ENCODE measurements at places on chromosomes 12 and 14. TPM values are rescaled to one million over a fixed set of nuclear protein-coding genes. Genes with fewer than 3 reads are reported as not detected.

- no peaks in the 10 kb centered on the region for H3K27me3 ChIP-seq
- H3K4me3 ChIP-seq = no peak overlapping the region
- no peak for DNase-seq
- H3K36me3 ChIP-seq = no peaks in the 10 kb centered on the region
- H3K4me1 ChIP-seq = no peaks in the 10 kb centered on the region
- H3K27ac ChIP-seq = no peak overlapping the region
Observed at GRCh38 chr12:84463741-84464495, 448.7 kb downstream of the SLC6A15 start.

DNA sequence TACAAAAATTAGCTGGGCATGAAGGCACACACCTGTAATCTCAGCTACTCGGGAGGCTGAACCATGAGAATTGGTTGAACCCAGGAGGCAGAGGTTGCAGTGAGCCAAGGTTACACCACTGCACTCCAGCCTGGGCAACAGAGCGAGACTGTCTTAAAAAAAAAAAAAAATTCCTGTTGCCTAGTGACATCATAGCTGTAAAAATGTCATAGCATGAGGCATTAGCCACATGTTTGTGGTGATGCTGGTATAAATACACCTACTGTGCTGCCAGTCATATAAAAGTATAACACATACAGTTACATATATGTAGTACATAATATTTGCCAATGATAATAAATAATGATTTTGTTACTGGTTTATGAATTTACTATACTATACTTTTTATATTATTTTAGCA lies 22.2 kb downstream of the SLC41A2 start:
- H3K4me1 ChIP-seq = no peaks in the 10 kb centered on the region
- H3K27ac ChIP-seq = no peak overlapping the region
- no peak for DNase-seq
- no peaks in the 10 kb centered on the region for H3K36me3 ChIP-seq
- no peak overlapping the region for H3K4me3 ChIP-seq

- H3K4me3 ChIP-seq = no peak overlapping the region
- H3K4me1 ChIP-seq = no peaks in the 10 kb centered on the region
- no peaks in the 10 kb centered on the region for H3K27me3 ChIP-seq
- DNase-seq = no peak
- no peak overlapping the region for H3K27ac ChIP-seq
- no peaks in the 10 kb centered on the region for H3K36me3 ChIP-seq
Observed at GRCh38 chr12:55847033-55847432, 4.3 kb upstream of the MMP19 start.

DNA sequence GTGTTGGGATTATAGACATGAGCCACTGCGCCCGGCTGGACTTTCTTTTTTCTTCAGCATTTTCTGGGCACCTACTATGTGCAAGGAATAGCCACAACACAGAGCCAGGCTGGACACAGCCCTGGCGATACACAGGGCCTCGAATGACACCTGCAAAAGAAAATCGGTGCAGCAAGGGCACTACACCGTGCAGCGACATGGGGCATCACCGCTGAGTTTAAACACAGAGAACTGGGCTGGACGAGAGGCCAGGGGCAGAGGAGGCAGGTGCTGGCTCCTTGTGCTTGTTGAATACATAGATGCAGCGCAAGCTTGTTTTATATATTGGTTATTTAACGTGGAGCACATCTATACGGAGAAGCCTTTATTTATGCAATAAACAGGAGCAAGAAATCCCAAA lies 92.4 kb downstream of the SETD3 start:
- H3K4me3 ChIP-seq = no peak overlapping the region
- no peak overlapping the region for H3K27ac ChIP-seq
- H3K4me1 ChIP-seq = peaks cover 7% of the 10 kb centered on the region
- H3K36me3 ChIP-seq = no peaks in the 10 kb centered on the region

- DNase-seq = no peak
- H3K27ac ChIP-seq = no peak overlapping the region
- no peaks in the 10 kb centered on the region for H3K36me3 ChIP-seq
- no peaks in the 10 kb centered on the region for H3K27me3 ChIP-seq
Observed at GRCh38 chr14:98348505-98348904, 923.5 kb downstream of the BCL11B start.

- H3K27ac ChIP-seq = no peak overlapping the region
- H3K27me3 ChIP-seq = no peaks in the 10 kb centered on the region
- no peak for DNase-seq
- no peaks in the 10 kb centered on the region for H3K4me1 ChIP-seq
- no peak overlapping the region for H3K4me3 ChIP-seq
Observed at GRCh38 chr12:78540606-78541336, 323.8 kb upstream of the SYT1 start.

DNA sequence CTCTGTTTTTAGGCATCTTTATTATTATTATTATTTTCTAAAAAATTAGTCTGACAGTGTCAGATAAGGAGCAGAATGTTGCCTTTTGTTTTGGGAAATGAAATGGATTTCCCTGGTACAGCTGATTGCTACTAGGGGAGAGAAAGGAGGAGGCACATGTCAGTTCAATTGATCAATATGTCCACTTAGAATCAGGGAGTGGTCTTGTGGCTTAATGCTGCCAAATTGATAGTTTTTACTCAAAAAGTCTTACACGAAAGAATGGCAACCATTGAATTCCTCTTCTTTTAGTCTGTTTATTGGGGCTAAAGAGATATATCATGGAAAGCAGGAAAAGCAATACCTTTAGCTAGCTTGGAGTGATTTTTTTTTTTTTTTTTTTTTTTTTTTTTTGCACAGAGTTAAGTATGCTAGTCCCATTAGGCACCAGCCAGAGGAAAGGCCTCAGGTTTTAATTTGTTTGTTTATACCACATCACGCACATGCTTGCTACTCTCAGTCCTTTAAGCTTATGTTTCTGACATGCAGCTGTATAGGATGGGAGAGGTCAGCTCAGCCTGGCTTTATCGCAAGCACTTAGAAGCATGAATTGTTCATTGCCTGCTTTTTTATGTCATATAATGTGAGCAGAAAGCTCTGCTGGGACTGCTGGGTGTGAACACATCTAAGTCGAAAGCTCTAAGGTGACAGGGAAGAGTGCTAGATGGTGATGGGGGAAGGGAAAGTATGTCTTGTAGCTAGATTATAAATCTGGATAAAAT lies 1.4 kb downstream of the AKAP6 start:
- H3K27ac ChIP-seq = no peak overlapping the region
- no peak overlapping the region for H3K4me3 ChIP-seq
- no peaks in the 10 kb centered on the region for H3K4me1 ChIP-seq
- no peaks in the 10 kb centered on the region for H3K36me3 ChIP-seq

DNA sequence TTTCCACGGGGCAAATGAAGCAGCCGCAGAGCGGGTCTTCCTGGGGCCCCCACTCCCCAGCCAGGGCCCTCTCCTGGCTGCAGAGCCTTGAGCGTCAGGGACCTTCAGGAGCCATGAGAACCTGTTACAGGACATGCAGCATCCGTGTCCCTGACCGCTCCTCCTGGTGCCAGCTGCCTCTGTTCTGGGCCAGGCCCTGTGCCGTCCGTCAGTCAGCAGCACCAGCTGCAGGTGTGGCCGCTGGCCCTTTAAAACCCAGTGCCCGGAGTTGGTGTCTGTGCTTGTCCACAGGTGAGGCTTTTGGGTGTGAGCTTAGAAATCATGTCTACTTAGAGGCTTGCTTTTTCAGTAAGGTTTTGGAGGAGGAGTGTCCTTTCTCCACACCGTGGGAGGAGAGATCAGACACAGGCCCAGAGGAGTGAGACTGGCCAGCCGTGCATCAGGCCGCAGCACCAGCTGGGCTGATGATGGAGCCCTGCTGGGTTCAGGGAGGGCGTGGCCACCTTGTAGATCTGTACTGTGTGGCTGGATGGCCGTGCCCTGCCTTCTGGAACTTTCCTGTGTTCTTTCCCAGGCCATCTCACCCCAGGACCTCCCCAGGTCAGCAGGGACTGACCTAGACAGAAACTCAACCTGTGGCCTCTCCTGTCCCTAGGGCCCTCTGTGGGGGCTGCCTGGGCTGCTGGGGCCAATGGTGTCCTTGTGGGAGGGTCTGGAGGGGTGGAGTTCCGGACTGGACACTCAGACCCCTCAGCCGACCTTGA lies 27.1 kb downstream of the AACS start:
- no peaks in the 10 kb centered on the region for H3K27me3 ChIP-seq
- no peak overlapping the region for H3K4me3 ChIP-seq
- no peak for DNase-seq

GRCh38 chr12:122076743-122077495 lies 1.6 kb upstream of the MLXIP start:
- H3K27me3 ChIP-seq = no peaks in the 10 kb centered on the region
- DNase-seq = no peak

GRCh38 chr12:53383258-53383657 lies 3.3 kb downstream of the SP1 start:
- peaks cover 13% of the 10 kb centered on the region for H3K36me3 ChIP-seq
- no peak overlapping the region for H3K4me3 ChIP-seq
- DNase-seq = no peak

The KLHL33 gene
- polyA plus RNA-seq = not detected

The IFI27 gene
- 0.74 TPM for polyA plus RNA-seq

The RTL1 gene
- polyA plus RNA-seq = not detected

The PPP4R4 gene
- polyA plus RNA-seq = 0.06 TPM

The ZNF84 gene
- 22.6 TPM for polyA plus RNA-seq

All from naive thymus-derived CD4-positive, alpha-beta T cell (primary cell).